ENCODE measurements at places on chromosomes 2 and 18.

GRCh38 chr2:158460632-158461297, 4.0 kb downstream of the PKP4 start:
- no peak for DNase-seq

DNA sequence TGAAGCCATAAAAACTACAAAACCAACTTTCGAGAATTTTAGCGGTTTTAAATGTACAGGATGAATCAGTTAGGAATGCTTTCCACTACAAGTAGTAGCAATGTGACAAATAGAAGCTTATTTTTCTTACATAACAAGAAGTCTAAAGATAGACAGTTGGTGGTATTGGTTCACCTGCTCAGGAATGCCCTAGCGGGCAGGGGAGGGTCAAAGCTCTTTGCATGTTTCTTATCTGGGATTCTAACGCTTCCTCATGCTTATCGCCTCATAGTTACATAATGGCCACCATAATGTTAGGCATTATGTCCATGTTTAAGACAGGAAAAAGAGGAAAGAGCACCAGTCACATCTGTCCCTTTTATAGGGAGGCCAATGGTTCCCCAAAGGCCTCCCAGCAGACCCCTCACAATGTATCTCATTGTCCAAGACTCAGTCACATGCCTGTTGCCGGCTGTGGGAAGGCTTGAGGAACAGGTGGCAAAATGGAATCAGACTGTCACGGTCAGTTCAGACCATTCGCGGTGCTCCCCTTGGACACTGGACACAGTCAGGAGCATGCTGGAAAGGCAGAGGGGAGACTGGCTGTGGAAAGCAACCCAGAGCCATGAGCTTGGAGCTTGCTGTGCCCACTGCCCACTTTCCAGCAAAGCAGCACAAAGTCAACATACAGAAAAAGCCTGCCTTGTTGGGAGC, 69.4 kb upstream of the ODC1 start:
- DNase-seq: no peak

- no peak for DNase-seq
Measured at GRCh38 chr2:12325806-12326205, 390.9 kb upstream of the TRIB2 start.

DNA sequence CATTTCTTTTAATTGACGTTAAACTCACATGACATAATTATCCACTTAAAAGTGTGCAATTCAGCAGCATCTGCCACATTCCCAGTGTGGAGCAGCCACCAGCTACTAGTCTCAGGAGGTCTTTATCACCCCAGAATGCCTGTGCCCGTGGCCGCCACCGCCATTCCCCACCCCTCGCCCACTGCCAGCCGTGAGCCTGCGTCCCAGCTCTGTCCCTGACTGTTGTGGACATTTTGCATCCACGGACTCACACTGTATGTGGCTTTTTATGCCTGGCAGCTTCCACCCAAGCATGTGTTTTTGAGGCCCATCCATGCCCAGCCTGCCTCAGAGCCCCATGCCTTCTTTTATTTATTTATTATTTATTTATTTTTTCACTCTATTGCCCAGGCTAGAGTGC, 9.2 kb downstream of the BOK start:
- DNase-seq: no peak

- no peak for DNase-seq
Measured at GRCh38 chr2:11904029-11904428, 157.6 kb downstream of the LPIN1 start.
